ENCODE measurements at places on chromosomes 6 and 20.

DNA sequence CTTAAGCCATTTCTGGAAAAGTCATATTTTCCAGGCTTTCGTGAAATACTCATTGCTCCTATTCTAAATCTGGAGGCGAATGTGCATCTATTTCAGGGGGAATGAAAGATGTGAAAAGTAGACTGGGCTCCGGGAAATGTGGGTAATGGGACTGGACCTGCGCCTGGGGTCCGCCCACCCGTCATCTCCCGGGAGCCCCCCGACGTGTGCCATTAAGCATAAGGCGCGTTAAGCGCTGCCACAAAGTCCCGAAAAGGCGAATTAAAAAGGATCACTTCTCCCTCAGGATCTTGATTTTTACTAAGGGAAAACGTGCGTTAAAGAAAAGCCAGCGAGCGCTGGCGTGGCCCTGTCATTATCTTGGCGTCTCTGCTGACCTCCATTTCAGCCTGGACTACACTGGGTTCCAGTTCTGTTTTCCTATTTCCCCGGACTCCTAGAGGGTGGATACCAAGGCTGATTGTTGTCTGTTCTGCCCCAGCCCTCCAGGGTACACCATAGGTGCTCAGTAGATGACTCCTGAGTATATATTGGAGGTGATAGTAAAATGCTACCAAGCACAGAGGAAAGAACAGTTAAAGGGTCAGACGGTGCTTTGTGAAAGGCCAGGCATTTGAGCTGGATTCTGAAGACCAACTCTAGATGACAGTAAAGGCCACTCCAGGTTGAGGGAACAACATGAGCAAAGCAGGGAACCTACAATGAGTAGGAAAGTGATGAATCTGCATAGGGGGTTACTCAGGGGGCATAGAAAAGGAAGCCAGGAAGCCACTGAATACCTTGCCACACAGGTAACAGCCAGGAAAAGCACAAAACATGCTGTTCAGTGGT lies 89.2 kb upstream of the ARID1B start:
- peak; percentile 78 for DNase-seq

- no peak for DNase-seq
Observed at GRCh38 chr6:163118941-163119340, 295.6 kb upstream of the QKI start.

DNA sequence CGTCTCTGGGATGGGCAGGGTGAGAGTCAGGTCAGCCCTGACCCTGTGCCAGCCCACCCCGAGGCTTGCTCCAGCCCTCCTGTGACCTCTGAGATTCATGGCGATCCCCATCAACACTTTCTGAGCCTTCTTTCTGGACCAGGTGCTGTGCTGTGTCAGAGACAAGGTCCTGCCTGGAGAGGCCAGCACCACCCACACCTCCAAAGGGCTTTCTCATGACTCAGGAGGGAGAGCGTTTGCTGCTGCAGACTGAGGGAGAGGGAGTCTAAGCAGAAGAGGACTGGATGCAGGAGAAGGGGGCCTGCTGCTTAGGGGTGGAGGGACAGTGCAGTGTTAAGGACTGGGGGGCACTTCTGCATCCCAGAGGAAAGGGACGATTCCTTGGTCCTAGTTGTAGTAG lies 193.5 kb downstream of the LRFN2 start:
- no peak for DNase-seq

DNA sequence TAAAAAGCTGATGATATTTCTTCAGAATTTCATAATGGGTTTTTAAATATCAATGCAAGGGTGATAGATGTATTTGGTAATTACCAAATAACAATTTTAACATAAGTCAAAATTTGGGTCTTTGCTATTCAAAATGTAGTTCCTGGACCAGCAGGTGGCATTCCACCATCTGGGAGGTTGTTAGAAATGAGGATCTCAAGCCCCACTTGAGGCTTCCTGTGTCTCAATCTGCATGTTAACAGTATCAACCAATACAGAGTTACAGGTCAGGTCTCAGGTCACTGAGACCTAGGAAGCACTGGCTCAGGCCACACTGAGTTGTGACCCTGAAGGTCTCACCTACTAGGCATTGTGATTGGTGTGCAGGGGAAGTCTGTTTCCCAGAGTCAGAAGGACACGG lies 57.2 kb upstream of the MTRF1L start:
- peak; percentile 27 for DNase-seq

- no peak for DNase-seq
Observed at GRCh38 chr20:24943731-24944130, 5.3 kb upstream of the CST7 start.

GRCh38 chr20:51542571-51543421 lies at the start of gene NFATC2:
Gene NFATC2 (minus strand): TSS chr20:51542719. CDS start chr20:51542499, 220 bp downstream.
- DNase-seq, result peak; percentile 59

DNA sequence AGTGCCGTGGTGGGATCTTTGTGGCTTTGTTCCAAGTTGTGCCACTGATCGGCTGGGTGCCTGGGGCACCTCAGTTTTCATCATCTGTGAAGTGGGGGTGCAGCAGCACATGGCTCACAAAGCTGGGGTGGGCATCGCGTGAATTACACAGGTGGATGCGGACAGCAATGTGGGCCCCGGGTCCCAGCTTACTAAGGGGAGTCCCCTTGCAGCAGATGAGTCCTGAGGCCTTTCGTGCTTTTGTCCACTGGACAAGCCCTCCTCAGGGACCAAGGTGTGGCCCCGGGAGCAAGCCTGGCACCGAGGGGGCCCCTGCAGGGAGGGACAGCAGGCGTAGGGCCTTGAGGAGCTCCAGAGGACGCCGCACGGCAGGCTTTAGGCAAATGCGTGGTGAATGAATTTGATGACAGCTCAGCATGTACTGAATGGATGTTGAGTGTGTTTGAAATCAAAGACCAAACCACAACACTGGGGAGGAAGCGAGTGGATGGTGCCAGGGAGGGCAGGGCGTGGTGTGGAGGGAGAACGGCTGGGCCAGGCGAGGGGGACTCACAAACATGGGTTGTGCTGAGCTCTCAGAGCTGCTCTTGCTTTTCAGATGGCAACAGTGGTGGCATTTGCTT lies 53.2 kb downstream of the IRF4 start:
- peak; percentile 43 for DNase-seq

DNA sequence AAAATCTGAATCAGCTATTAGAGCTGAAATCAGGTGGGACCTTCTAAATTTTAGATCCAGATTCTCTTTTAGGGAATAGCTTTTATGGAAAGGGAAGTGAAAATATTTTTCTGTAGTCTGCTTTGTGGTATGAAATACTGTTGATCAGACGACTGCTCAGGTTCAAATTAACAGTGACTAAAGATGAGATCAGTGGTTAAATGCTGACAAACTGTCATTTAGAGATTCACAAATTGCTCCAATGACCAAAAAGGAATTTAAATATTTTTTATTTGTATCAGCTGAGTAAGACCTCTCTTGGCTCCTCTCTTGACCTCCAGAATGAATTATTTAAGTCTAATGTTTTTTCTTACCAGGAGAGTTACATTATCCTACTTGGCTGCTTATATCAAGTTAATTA lies 77.3 kb downstream of the KCNQ5 start:
- no peak for DNase-seq

DNA sequence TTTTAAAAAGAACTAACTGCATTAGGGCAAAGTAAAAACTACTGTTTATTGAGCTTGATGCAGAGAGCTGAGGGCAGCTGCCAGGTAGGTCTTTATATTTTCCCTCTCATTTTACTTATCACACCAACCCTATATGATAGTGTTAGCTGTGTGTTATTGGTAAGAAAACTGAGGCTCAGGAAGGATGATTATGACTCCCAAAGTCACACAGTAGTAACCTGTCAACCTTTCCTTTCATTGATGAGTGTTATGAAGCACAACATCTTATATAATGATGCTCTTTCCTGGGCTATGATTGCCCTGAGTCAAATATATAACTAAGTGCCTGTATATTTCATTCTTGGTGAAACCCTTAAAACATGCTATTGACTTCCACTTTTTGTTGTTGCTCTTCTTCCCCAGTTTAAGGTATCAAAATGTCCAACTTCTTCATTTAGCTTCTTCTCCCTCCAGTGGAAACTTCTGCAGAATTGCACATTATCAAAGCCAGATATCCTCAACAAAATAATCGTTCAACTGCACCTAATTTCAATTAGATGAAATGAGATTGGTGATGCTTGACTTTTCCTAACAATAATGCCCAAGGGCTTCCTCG lies 8.1 kb downstream of the GFOD1 start:
- DNase-seq, result peak; percentile 41

DNA sequence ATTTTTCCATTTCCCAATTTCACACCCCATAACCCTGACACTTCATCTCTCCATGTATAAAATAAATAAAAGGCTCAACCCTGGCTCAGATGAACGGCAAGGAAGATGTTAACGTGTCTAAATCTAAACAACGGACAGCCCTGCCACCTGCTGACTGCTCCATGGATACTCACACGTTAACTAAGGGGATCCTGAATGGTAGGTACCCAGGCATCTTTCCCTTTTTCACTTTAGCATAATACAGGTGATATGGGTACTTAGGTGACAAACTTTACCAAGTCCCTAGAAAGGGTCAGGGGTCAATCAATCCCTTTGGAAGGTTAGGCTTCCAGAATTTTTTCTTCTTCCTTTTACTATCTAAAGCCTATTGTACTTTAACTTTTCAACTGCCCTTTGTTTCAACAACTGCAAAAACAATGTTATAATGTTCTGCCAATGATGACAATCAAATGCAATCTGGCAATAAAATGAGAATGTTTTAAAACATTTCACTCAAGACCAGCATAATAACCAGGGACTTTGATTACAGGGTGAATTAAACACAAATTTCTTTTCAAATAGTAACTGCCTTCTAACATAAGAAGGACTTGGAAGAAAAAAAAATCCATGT lies 52.4 kb upstream of the IPCEF1 start:
- no peak for DNase-seq

DNA sequence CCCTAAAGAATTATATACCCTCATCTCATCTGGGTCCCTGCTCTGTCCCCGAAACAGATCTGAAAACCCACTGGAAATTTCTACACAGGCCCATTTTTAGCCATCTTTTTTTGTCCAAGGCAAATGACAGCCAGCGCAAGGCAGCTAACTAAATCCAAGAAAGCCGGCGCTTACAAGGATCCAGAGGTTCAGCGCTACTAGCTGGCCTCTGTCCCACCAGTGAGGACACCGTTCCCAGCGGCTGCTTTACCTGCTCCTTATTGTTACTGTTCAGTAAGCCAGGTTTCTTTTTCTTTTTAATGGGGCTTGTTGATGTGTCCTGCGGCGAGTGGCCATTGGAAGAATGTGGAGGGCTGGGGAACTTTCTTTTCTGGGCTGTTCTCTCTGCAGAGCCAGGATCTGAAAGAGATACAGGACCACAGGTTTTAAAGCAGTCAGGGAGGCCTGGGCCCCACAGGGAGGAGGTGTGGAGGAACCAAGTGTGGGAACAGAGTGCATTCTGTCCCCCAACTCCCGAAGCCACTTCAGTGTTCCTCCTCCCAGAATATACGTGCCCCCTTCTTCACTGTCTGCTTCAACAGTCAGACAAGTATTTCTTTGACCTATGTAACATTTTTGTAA lies 46.6 kb downstream of the ZMYND8 start:
- no peak for DNase-seq

Data from hematopoietic multipotent progenitor cell treated with erythropoietin and hydrocortisone succinate and interleukin-3 and kit ligand, for 4 days (in vitro differentiated cells).